ENCODE measurements at places on chromosomes 7 and 10.

DNA sequence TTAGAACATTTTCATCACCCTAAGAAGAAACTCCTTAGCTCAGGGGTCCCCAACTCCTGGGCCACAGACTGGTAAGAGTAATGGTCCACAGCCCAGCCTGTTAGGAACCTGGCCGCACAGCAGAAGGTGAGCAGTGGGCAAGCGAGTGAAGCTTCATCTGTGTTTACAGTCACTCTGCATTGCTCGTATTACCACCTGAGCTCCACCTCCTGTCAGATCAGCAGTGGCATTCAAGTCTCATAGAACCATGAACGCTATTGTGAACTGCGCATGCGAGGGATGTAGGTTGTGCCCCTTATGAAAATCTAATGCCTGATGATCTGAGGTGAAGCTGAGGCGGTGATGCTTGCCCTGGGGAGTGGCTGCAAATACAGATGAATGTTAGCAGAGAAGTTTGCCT, 37.3 kb upstream of the DLG5 start:
- DNase-seq = no peak

DNA sequence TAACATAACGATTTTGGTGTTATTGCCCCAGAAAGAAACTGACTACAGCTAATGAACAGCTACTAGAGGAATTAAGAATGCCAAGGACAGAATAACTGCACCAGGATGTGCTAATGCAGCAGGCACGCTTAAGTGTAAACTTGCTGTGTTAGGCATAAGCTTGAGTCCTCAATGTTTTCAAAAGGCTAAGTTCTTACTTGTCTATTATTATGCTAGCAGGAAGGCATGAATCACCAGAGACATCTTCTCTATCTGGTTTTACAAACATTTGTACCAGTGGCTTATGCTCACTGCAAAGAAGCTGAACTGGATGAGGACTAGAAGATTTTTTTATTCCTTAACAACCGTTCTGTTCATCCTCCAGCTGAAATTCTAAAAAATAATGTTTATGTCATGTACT, 1035.3 kb downstream of the NRG3 start:
- no peak for DNase-seq

DNA sequence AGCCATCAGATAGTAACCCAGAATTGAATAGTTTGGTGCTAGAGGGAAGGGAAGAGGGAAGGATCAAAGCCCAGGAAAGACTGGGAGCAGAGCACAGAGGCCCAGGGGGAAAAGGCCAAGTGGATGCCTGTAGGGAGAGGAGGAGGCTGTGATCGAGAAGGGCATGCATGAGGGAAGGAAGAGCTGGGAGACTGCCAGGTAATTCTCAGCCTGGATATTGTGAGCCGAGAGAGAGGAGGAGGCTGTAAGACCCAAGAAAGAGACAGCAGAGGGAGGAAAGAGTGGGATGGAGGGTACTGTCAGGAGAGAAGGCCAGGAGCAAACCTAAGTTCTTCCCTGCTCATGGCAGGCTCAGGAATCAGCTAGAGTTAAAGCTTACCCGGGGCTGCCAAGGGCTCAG, 178.2 kb downstream of the CCDC3 start:
- no peak for DNase-seq

DNA sequence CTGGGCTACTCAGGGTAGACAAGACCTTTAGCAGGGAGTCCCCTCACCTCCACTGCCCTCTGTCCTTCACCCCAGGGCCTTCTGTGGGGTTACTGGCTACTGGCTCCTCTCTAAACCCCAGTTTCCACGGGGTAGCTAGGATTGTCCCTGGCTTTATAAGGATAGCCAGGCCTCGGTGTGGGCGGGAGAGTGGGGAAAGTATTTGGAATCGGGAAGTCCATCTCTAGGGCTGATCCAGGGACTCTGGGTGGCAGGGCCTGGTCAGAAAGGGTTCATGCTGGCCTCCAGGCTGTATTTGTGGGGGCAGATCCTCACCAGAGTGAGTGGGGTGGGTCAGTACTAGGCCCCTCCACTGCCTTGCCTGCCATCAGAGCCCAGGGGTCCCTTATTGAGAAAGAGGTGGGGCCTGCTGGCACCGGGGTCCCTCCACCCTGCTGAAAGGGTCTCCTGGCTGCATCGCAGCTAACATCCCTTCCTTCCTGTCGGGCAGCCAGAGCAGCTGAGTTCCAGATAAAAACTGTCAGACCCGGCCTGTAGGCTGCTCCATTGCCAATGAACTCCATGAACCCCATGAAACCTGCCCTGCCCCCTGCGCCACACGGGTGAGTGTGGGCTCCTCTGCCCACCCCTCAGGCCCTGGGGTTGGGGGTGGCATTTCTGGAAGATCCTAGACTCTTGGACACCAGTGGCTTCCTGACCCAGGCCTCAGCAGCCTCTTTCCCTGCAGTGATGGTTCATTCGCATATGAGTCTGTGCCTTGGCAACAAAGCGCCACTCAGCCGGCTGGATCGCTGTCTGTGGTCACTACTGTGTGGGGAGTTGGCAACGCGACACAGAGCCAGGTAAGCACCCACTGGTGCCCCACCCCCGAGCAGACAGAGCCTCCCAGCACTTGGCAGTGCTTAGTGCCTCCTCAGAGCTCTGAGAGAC, 7.3 kb downstream of the ZMIZ2 start:
- DNase-seq = no peak

Measured in stimulated activated CD4-positive, alpha-beta T cell treated with anti-CD3 and anti-CD28 coated beads, Interleukin-2, amount 100 ng/mL, for 24 hours (primary cell).